ENCODE measurements at places on chromosomes 5 and 9.
A peak's percentile ranks its signal among the peaks of the same experiment; 100 is the strongest.

DNA sequence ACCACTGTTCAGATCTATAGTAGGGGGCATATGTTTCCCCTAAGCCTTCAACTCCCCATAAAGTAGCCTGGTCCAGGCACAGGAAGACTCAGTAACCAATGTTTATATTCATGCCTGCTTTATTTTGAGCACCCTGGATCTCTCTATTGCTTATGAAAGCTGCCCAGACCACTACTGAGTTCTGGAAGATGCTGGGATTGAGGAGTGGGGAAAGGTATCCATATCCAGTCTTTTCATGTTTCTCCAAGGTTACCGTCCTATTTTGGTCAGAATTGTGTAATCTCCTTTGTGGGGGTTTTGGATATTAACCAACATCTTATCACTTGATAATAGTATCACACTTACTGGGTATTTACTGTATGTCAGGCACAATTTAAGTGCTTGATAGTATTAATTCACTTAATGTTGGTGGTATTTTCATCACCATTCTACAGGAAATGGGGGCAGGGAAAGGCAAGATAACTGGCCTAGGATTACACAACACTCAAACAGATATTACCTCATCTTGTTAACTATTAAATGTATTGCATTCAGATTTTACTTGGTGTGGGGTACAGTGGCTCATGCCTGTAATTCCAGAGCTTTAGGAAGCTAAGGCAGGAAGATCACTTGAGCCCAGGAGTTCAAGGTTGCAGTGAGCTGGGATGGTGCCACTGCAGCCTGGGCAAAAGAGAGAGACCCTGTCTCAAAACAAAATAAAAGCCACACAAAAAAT is 36.3 kb downstream of the RUSC2 start:
- no peak for DNase-seq

- DNase-seq: no peak
These were observed 187.3 kb downstream of the NR3C1 start for GRCh38 chr5:143216211-143216610.

GRCh38 chr9:81108391-81108790 is 581.0 kb downstream of the TLE1 start:
- no peak for DNase-seq

GRCh38 chr9:37221489-37222106 is 101.2 kb downstream of the ZCCHC7 start:
- DNase-seq: no peak

- no peak for DNase-seq
These were observed 111.6 kb downstream of the CMYA5 start for GRCh38 chr5:79800979-79801827.

GRCh38 chr5:36630201-36631145 is 24.1 kb downstream of the SLC1A3 start:
- no peak for DNase-seq

- peak; percentile 47 for DNase-seq
These were observed 72.5 kb downstream of the AP3B1 start for GRCh38 chr5:78221964-78222451.

GRCh38 chr5:57215629-57216195 is 41.9 kb downstream of the GPBP1 start:
- no peak for DNase-seq

DNA sequence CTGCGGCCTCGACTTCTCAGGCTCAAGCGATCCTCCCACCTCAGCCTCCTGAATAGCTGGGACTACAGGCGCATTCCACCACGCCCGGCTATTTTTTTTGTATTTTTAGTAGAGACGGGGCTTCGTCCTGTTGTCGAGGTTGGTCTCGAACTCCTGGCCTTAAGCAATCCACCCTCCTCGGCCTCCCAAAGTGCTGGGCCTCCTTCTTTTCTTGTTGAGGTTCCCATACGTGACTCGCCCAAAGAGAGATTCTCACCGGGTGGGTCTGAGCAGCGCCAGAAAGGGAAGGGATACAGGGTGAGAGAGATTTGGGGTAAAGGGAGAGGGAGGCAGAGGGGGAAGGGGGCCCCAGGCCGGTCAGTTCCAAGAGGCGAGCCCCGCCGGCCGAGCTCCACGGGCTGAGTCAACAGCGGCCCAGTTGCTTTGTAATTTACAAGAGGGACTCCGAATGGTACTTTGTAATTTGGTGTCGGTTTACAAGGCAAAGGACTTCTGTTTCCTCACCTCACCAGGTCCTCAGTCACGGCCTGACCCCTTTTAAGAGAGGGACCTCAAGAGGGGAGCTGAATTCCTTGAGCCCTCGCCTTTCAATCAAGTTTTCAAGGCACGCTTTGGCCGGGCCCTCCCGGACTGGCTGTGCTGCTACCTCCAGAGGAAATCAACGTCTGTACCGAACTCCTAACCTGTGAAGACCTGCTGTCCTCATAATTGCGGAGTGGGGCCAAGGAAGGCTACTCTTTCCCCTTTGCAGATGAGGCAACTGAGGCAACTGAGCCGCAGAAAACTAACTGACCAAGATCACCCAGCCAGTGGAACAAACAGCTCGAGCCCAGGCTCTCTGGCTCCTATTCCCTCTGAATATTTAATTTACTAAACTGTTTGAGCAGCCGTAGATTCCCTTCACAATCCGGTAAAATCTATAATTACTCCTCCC is 3.3 kb upstream of the DMRT2 start:
- no peak for DNase-seq

- no peak for DNase-seq
These were observed 23.8 kb upstream of the SPTAN1 start for GRCh38 chr9:128528445-128529160.

GRCh38 chr9:113456235-113456634 is 7.3 kb upstream of the RGS3 start:
- no peak for DNase-seq

DNA sequence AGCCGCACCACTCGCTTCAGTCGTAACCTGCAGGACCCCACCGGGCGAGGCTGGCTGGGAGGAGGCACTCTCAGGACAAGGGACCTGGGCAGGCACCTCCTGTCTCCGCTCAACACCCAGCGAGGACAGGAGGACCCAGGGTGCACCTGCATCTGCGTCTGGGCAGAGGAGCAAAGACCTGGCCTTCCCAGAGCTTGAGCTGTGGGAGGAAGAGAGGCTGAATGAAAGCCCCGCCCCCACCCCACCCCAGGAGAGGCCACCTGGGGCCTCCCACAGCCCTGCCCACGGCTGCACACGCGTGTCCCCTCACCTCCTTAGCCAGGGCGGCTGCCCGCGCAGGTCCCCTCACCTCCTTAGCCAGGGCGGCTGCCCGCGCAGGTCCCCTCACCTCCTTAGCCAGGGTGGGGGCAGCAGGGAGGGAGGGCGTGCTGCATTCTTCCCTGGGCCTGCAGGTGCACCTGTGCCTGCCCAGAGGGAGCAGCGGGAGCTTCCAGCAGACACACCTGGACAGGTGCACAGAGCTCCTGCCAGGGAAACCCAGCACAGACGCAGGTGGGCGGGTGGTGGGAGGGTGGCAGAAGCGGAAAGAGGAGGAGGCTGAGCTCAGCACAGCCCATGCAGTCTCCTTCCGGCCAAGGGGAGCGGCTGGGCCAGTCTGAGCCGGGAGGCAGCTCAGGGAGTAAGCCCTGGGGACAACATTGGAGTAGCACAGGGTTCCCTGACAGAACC is 18.5 kb upstream of the SLC12A7 start:
- no peak for DNase-seq

DNA sequence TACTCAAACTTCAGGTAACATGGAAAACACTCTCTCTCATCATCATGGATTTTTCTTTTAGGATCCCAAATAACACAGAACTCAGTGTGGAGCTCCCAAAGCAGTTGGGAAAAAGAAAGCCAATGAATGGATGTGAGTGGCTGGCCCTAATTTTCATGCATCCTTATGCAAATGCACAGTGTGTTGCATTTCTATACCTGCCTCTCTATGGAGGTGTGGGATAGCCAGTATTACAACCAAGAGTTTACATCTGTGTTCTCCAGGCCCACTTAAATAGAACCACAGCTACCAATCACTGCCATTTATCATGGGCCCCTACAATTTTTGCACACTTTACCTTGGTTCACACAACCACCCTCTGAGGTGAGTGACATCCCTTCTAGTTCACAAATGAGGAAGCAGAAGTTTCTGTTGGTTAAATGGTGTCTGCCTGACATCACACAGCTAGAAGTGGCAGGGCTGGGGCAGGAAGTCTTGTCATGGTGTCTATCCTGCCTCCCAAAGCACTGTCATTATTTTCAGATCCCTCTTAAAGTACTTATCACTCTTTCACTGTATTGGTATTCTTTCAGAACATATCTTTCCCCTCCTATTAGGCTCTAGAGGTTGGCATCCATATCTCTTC is 17.3 kb downstream of the MAMDC2 start:
- no peak for DNase-seq

- no peak for DNase-seq
These were observed 41.7 kb downstream of the SMIM15 start for GRCh38 chr5:61120534-61120933.

DNA sequence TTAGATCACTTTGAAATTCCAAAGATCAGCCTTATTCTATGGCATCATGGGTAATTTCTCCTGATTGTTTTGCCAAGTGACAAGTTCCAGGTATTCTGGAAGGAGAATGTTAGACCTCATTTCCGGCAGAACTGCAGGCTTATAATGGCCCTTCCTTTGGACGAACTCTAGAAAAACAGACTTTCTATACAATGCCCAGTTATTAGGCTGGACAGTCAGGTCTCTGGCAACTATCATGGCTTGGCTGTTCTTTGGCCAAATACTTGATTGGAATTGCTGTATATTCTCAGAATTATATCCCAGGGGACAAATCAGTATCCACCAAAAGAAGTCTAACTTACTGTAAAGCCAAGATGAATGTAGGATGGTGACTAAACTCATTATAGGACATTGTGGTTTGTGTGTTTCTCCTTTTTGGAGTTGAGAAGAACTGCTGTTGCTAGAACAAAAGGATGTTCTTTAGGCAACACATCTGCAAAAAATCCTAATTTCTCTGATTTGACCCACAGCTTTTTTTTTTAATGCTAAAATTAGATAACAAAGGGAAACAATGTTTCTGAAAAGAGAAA is 69.0 kb downstream of the ADAMTSL1 start:
- no peak for DNase-seq

GRCh38 chr9:30504502-30504905 is 1879.9 kb upstream of the ACO1 start:
- DNase-seq: no peak

DNA sequence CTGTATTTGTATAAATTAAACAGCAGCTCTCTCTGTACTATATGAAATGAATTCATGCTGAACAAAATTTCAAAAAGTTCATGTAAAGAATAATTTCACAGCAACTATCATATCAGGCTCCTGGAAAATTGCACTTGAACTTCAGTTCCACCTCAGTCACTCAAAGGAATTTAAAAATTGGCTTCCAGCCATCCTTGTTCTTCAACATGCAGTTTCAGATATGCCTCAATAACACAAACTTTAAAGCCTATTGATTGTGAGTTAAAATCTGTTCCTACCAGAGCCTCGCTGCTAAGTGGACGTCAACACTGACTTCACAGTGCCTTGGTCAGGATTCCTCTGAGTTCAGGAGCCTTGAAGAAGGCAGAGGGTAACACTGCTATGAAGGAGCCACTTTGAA is 418.7 kb upstream of the WWC1 start:
- DNase-seq: no peak

- DNase-seq: no peak
These were observed 4.3 kb upstream of the AFAP1L1 start for GRCh38 chr5:149267241-149267973.

DNA sequence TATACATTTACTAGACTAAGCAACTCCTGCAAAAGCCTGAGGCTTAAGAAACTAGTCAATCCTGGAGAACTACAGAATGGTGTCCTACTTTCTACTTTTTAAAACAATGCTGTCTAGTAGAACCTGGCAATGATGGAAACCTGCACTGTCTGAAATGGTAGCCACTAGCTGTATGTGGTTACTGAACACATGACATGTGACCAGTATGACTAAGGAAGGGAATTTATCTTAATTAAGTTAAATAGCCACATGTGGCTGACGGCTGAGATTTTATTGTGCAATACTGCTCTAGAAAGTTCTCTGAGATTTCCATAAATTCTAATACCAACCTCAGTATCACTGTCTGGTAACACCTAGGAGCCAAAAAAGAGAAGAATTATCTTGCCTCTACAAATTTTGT is 44.9 kb upstream of the RAPGEF6 start:
- DNase-seq: no peak

- peak; percentile 38 for DNase-seq
These were observed 11.1 kb downstream of the NIPSNAP3B start for GRCh38 chr9:104774831-104775573.

- no peak for DNase-seq
These were observed 378.3 kb upstream of the WWC1 start for GRCh38 chr5:167912941-167913665.

DNA sequence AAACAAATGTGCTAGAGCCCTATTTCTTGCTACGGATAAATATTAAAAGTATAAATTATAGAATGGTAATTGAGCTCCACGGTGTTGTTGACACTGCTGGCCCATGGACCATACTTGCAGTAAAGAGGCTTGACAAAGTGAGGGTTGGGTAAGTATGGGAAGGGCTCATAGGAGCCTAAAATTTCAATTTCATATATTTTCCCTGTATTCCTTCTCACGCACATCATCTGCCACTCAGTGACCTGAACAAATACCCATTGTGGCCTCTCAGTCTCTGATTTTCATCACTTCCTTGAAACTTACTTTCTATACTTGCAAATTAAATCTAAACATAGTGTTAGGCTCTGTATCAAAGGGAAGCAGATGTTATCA is 116.5 kb downstream of the PIK3R1 start:
- no peak for DNase-seq

DNA sequence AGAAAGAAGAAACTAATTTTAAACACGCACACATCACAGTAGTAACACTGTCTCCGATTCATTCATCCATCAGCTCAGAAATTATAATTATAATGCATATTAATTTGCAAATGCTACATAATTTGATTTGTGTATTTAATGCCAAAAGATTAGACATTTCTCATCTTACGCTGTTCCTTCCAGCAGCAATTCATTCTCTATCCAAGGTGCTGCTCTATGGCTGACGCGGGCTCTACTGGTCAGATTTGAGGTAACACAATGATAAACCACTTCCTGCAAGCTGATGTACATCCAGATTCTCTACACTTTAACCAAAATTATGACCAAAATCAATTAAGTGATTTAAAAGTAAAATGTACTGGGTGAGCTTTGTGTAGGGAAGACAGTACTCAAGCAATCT is 77.9 kb upstream of the ICE1 start:
- DNase-seq: no peak

- peak; percentile 98 for DNase-seq
These were observed 54.1 kb upstream of the CDKN2AIPNL start for GRCh38 chr5:134465816-134466240.

DNA sequence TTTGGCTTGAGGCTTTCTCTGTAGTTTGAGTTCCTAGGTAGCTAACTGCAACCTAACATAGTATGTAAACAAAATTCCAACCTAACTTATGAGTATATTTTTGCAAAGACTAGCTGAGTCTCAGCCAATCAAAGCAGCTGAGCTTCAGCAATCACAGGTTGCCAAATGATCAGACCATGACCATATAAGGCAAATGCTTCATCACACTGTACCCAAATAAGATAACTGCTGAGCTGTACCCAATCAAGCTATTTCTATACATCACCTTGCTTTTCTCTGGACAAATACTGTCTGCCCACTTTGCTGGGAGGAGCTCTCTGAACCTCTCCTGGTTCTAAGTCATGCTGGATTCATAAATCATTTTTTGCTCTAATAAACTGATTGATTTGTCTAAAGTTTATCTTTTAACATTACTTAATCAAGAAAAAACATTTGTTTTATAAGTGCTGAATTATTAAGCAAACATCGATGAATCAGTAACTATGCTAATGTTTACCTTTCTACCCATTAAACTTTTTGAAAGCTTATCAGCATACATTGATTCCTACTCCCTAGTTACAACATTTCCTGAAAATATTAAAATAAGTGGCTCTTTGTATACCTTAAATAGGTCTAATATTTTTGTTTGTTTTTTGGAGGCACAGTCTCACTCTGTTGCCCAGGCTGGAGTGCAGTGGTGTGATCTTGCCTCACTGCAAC is 129.7 kb upstream of the PCA3 start:
- no peak for DNase-seq

Data from K562 (cell line).